Hair follicular keratinocyte (primary cell): ENCODE measurements at places on chromosomes 16 and 17. TPM values are rescaled to one million over a fixed set of nuclear protein-coding genes. Genes with fewer than 3 reads are reported as not detected.

The NPIPB12 gene
- 1.2 and 2.8 TPM in 2 replicates for total RNA-seq

The GNG13 gene
- not detected in 2 replicates for total RNA-seq

The CCDC40 gene
- total RNA-seq: 0.47 and 0.57 TPM in 2 replicates

The PRR29 gene
- total RNA-seq: 0.19 TPM in 1 of 2 replicates, not detected in the other

The AIPL1 gene
- not detected in 2 replicates for total RNA-seq

The GAS2L2 gene
- not detected in 2 replicates for total RNA-seq

The YPEL3 gene
- 20.5 and 36.9 TPM in 2 replicates for total RNA-seq

The CLDN7 gene
- total RNA-seq: 7.9 and 26.0 TPM in 2 replicates

The SPATA22 gene
- total RNA-seq: 0.76 TPM in 1 of 2 replicates, not detected in the other

The NT5M gene
- total RNA-seq: 1.3 and 3.0 TPM in 2 replicates

The EIF3CL gene
- total RNA-seq: 107 and 134 TPM in 2 replicates

The KCNJ2 gene
- total RNA-seq: 0.08 TPM in 1 of 2 replicates, not detected in the other

The NPB gene
- 3.4 and 3.6 TPM in 2 replicates for total RNA-seq

The CSH1 gene
- total RNA-seq: 0.08 TPM in 1 of 2 replicates, not detected in the other

The ASB16 gene
- not detected in 2 replicates for total RNA-seq

The PRR35 gene
- total RNA-seq: not detected in 2 replicates

The KRTAP9-2 gene
- not detected in 2 replicates for total RNA-seq

The PTGES3L gene
- total RNA-seq: 0.19 TPM in 1 of 2 replicates, not detected in the other

The SCGB1C2 gene
- not detected in 2 replicates for total RNA-seq

The KRT32 gene
- total RNA-seq: 0.30 TPM in 1 of 2 replicates, not detected in the other

The VMO1 gene
- 0.31 TPM in 1 of 2 replicates, not detected in the other for total RNA-seq
